ENCODE measurements at places on chromosomes 4 and X.

DNA sequence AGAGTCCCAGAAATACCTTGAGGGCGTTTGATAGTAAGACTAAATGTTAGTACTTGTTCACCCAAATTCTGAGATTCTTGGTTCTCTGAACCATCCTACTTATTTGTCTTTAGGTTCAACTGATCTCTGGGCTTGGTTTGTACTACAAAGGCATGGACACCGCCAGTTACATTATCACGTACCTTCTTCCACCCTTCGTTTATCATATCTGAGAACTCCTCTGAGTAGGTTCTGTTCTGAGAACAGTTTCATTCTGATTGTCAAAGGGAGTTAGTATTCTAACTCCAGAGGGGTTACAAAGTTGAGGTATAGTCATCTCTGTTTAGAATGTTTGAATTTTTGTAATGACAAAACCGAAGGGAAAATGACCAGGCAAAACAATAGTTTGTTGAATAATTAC lies 19.3 kb downstream of the ZFX start:
- DNase-seq: no peak

GRCh38 chr4:137768196-137768595 lies 235.9 kb upstream of the PCDH18 start:
- DNase-seq: no peak

DNA sequence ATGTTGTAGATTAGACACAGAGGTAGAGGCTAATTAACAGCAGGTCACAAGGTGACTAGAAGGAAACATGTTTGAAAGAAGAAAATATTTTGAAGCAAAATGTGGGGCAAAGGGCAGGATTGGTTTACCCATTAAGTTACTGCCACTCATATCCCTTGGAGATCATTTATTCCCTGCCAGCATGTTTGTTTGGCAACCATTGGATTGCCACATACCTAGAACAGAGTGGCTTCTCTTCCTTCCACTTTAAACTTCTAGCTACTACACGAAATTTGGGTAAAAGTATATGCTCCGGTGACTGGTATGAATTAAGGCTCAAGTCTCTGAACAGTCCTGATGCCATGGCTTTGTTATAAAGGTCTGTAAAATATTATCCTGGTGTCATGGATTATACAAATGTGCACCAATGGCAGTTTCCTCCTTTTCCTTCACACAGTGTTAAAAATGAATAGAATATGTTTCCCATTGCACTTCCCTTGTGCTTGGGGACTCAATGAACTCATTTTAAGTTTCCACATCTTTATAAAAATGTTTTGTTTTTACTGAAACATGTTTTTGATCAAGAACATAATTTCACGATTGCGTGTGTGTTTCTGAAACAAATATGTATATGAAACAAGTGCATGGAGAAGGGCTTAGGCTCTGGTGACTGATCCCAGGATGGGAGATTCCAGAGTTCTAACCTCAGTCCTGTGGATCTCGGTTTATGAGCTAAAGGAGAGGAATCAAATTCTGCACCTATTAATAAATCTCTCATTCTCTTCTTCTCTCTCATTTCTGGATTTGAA lies 12.3 kb downstream of the BMP3 start:
- DNase-seq: no peak

- no peak for DNase-seq
Observed at GRCh38 chr4:102501447-102501696, 213 bp downstream of the NFKB1 start.

DNA sequence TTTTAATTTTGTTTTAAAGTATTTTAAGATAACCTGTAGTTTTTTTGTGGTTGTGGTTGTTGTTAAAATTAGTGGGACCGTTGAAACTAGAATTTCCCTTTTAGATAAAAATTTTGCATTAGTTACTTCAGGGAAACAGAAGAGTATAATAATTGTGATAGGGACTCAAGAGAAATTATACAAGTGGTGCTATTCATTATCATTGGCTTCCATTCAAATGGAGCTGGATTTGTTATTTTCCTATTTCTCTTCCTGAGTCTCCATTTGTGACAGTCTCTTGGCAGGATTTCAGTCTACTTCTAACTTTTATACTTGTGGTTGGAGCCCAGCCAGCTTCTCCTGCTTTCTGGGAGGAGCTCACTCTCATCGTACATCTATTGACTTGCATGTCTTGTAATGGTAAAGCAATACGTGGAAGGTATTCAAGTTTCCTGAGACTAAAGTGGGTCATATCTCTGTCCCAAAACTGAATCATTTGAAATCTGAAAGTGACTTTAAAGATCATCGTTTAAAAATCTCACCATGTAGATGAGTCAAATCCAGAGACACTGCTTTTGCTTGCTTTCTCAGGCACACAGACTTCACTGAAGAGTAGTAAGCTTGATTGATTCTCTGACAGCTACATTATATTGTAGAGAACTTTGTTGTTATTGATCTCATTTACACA lies 155.8 kb downstream of the RPA4 start:
- peak; percentile 66 for DNase-seq

DNA sequence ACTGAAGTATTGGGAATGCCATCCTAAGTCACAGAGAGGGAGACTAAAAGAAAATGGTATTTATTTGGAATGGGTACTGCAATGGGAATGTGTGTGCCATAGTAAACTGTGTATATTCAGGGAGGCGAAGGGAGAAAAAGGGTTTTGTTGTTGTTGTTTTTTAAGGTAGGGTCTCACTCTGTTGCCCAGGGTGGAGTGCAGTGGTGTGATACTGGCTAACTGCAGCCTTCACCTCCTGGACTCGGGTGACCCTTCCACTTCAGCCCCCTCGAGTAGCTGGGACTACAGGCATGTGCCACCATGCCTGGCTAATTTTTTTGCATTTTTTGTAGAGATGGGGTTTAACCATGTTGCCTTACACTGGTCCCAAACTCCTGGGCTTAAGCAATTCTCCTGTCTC lies 4.3 kb upstream of the SLC10A3 start:
- DNase-seq: no peak

DNA sequence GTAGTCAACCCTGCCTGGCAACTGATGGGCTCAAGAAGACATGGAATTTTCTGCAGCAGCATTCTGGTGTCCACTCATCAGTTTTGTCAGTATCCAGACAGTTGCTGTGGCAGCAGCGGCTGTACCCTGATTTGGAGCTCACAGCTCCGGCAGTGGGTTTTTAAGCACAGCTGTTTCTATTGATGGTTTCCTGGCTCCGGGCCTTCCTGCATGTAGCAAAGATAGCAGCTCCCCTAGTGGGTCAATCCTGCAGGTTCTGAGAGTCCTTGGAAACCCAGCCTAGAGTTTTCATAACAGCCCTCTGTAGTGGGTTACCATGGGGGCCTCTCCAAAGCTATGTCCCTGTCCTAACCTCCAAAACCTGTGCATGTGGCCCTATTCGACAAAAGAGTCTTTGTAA lies 84.0 kb upstream of the ATP6AP2 start:
- peak; percentile 7 for DNase-seq

- peak; percentile 18 for DNase-seq
Observed at GRCh38 chr4:1609901-1610790, 74.0 kb downstream of the FAM53A start.

DNA sequence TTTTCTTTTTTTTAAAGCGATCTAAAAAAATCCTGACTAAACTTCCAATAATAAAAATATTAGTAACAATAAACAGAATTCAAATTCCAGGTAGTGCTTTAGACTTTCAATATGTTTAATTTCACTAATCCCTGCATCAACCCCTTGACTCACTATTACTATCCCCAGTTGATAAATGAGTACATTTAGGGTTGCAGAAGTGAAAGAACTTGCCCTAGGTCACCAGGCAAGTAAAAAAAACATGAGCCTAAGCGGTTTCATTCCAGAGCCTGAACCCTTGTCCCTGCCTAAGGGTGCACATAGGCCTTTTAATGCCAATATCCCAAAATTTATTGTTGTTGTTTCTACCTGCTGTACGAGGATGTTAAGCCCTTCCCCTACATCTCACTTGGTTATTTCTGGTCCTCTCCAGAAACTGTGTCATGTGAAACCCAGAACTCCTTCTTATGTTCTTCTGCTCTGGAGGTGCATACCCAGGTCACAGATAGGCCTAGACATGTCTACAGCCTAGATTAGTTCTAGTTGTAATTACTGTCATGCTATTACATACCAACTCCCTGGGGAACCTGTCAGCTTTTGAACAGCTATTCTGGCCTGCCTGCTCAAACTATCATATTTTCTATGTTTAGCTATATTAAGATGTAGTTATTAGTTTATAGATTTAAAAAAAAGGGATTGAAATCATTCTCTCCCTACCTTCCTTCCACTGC lies 244.5 kb upstream of the PITX2 start:
- no peak for DNase-seq

GRCh38 chrX:83819304-83819703 lies 41.6 kb upstream of the CYLC1 start:
- DNase-seq: no peak

DNA sequence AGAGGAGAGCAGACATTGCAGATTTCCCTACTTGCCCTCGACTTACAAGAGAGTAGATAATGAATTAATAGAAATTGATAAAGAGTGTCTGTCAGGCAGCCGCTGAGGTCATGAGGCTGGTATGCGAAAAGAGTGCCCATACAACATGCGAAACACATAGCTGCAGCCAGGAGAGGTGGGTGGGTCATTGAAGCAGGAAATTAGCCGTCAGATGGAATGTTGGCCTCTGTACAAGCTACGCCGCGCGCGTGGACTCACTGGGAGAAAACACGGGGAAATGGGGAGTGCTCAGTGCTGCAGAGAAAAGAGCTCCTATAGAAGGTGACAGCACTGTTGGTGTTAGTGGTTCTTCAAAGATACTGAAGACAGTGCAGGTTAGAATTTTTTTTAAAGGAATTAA lies 125.1 kb downstream of the RAPGEF2 start:
- peak; percentile 84 for DNase-seq

- DNase-seq: no peak
Observed at GRCh38 chr4:58191109-58191508, 1080.9 kb upstream of the IGFBP7 start.

- DNase-seq: no peak
Observed at GRCh38 chr4:99062120-99062519, 26.5 kb downstream of the ADH5 start.

GRCh38 chr4:114807759-114808404 lies 209.3 kb downstream of the UGT8 start:
- DNase-seq: no peak

- DNase-seq: no peak
Observed at GRCh38 chr4:184801781-184802696, 23.7 kb downstream of the ACSL1 start.

- no peak for DNase-seq
Observed at GRCh38 chr4:8185295-8185694, 13.8 kb upstream of the SH3TC1 start.

GRCh38 chrX:132708529-132708928 lies 219.7 kb upstream of the MBNL3 start:
- DNase-seq: no peak

DNA sequence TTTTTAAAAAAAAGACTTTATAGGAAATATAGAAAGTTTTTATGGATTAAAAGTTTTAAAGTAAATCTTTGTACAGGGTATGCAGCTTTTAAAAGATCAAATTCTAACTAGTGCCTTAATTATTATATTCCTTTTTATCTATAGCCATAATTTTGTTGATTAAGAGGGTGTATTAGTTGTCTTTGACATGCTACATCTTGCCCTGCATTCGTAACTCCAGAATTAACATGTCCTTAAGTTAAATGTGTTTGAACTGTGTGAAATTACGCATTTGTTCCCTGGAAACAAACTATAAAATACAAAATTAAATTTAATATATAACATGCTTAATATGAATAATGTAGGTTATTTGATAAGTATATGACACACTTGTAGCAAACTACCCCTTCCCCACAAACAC lies 66.3 kb downstream of the PTPN13 start:
- no peak for DNase-seq

GRCh38 chr4:14446311-14446710 lies 556.0 kb upstream of the CPEB2 start:
- DNase-seq: no peak

DNA sequence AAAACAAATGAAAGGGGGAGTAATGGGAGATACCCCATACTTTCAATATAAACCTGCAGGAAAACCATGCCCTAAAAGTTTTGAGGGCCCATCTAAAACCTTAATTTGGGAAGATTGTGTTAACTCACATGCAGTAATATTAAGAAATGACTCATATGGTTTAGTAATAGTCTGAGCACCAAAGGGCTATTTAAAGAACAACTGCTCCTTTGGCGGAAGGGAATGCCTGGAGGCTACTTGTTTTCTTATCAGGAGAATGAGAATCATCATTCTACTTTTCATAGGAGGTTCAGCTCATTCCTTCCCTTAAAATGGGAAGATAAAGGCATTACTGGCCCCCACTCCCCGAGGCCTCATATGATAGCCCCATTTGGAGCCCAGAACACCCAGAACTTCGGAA lies 47.6 kb downstream of the SPIN3 start:
- no peak for DNase-seq

DNA sequence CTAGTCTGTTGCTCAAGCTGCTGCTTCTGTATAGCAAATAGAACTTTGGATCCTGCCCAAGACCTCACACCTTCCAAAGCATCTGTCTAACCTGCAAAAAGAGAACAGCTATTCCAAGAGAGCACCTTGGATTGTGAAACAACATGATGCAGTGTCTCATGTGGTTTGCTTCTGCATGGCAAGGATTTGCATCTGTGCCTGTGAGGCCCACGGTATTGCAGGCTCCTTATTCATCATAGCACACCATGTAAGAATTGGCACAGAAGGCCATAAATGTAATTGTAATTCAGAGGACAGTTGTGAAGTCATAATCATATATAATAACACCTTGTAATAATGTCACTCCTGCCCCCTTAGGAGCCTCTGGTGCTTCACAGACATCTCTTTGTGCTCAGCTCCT lies 147.1 kb downstream of the ZNF674 start:
- DNase-seq: no peak

- no peak for DNase-seq
Observed at GRCh38 chr4:142265946-142266345, 580.2 kb downstream of the INPP4B start.

- no peak for DNase-seq
Observed at GRCh38 chrX:65601126-65601525, 66.3 kb upstream of the MSN start.

DNA sequence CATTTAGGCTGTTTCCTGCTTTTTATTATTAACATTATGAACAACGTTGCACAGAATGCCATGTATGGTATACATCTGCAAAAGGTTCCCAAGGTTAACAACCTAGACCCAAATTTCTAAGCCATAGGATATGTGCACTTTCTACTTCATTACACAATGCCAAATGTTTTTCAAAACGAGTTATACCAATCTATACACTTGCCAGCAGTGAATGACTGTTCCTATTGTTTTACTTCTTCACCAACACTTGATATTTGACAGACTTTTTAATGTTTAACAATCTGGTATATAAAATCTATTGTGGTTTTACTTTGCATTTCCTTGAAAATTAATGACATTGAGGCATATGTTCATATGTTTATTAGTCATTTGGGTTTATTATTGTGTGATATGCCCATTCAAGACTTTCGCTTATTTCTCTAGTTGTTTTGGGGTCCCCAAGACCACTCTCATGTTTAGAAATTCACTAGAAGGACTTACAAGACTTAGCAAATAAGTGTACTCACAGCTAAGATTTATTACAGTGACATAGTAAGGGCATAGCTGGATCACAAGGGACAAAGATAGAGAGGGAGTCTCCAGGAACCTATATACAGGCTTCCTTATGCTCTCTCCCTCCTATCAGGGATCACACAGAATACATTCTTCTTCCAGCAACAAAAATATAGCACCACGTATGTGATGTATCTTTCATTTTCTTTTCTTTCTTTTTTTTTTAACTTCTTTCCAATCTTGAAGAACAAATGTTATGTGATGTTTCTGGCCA lies 62.5 kb downstream of the TBCK start:
- no peak for DNase-seq
